GM12864 (cell line): ENCODE measurements at places on chromosomes 6 and 20.

GRCh38 chr20:14566505-14566904 lies 229.1 kb upstream of the FLRT3 start:
- DNase-seq, result no peak

DNA sequence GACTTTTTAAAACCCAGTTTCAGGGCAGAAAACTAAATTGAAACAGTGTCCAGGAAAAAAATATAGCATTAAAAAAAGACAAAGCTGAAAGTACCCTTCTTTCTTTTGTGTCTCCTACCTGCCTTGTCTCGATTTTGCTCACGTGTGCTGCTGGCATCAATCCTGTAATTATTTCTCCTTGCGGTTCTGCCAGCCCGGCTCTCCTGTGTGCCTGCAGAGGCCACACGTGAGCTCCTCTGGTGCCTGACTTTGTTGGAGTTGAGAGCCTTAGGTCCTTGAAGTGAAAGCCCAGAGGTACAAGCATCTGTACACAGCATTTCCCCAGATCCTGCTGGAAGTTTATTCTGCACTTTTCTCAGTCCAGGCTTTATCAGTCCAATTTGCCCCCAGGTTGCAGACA lies 36.5 kb downstream of the GHRH start:
- no peak for DNase-seq

GRCh38 chr6:19465256-19465655 lies 371.9 kb upstream of the ID4 start:
- DNase-seq, result no peak

- no peak for DNase-seq
Measured at GRCh38 chr6:44508646-44509045, 121.1 kb downstream of the CDC5L start.

GRCh38 chr6:69735027-69735426 lies 61.8 kb downstream of the LMBRD1 start:
- DNase-seq, result no peak

DNA sequence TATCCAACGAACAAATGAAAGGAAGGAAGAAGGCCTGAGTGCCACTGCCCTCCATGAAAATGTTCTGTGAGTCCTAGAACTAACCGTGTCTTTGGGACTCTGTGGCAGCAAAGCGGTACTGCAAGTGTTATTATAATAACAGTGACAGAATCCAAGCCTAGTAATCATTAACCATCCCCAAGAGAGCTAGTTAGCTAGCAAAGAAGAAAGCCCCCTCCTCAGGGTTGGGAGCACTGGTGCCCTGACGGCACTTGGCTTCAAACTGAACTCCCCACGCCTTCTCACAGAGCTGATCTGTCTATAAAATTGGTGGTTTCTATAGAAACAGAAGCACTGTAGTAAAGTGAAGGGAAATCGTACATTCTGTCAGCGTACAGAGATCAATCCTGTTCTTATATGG lies 239.8 kb downstream of the PTPRT start:
- no peak for DNase-seq

- no peak for DNase-seq
Measured at GRCh38 chr20:62823688-62824475, 7.0 kb downstream of the COL9A3 start.

- DNase-seq, result no peak
Measured at GRCh38 chr20:38454556-38455473, 17.8 kb upstream of the RALGAPB start.
